Midbrain (tissue), 1 donor: ENCODE measurements at places on chromosomes 5 and 9.

DNA sequence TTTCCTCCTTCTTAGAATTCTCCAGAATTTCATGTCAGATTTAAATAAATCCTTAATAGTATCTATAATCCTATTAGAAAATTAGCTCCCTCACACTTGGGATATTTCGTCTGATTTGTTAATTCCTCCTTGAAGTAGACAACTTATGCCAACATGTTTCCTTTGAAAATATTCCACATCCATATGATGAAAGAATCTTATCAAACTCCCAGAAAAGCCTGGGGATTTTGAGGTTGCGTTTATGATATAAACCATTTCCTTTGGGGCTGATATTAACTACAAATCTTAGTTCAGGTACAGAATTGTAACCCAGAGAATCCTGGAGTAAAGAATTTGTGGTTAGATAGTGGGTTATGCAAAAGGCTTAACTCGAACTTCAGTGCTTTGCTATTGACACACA, 2373.8 kb upstream of the ACO1 start:
- no peak for DNase-seq

GRCh38 chr5:147782110-147783028, at the start of gene JAKMIP2:
Gene JAKMIP2 (minus strand): TSS chr5:147782728. CDS start chr5:147671806, 110,922 bp downstream.
- peak; percentile 97 for DNase-seq

DNA sequence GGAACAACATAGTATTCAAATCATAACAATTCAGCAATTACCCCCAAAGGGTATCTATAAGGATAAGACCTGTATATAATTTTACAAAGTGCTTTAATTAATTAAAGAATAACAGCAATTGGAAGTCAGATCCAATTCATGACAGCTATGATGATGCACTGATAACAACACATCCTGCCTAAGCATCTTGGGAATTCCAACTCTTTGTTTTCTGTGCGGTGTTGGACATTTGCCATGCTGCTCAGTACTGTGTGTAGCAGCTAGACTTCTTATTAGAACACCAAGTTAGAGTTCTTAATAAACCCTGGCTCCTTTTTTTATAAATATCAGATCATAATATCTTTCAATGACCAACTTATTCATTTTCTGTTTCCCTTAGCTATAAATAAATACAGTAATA, 209.0 kb downstream of the SEC61B start:
- no peak for DNase-seq

- no peak for DNase-seq
Measured at GRCh38 chr5:167708449-167708848, 583.0 kb upstream of the WWC1 start.
